ENCODE measurements at places on chromosomes 11 and 22. TPM values are rescaled to one million over a fixed set of nuclear protein-coding genes. Genes with fewer than 3 reads are reported as not detected.

ADM gene
- 33.0 TPM for total RNA-seq

RPL3 gene
- 1,829 TPM for total RNA-seq

MAFF gene
- 41.7 TPM for total RNA-seq

DEPDC7 gene
- total RNA-seq, result 7.5 TPM

C11orf65 gene
- total RNA-seq, result 0.50 TPM

SYT8 gene
- 3.5 TPM for total RNA-seq

DNA sequence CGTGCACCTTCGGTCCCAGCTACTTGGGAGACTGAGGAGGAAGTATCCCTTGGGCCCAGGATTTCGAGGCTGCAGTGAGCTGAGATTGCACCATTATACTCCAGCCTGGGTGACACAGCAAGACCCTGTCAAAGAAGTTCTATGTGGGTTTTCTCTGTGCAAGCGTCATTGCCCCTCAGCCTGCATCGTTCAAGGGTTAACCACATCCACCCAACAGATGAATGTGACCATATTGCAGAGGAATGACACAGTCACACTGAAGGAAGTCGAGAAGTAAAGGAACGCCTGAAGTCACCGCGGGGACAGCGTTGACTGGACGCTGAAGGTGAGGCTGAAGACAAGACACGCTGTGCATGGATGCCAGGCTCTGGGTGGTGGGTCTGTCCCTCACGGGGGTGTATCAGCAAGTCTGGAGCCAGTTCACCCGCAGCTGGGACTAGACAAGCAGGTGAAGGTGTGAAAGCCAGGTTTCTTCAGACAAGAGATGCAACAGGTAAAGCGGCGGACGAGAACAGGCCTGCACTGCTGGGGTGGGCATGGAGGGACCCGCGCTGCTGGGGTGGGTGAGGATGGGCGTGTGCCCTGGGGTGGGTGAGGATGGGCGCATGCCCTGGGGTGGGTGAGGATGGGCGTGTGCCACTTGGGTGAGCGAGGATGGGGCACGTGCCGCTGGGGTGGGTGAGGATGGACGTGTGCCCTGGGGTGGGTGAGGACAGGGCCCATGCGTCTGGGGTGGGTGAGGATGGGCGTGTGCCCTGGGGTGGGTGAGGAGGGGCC lies 36.5 kb upstream of the TOLLIP start:
- H3K4me3 ChIP-seq, result no peak overlapping the region
- H3K36me3 ChIP-seq, result no peaks in the 10 kb centered on the region
- no peaks in the 10 kb centered on the region for H3K4me1 ChIP-seq
- DNase-seq, result peak; percentile 7
- H3K27me3 ChIP-seq, result peaks cover 3% of the 10 kb centered on the region

DNA sequence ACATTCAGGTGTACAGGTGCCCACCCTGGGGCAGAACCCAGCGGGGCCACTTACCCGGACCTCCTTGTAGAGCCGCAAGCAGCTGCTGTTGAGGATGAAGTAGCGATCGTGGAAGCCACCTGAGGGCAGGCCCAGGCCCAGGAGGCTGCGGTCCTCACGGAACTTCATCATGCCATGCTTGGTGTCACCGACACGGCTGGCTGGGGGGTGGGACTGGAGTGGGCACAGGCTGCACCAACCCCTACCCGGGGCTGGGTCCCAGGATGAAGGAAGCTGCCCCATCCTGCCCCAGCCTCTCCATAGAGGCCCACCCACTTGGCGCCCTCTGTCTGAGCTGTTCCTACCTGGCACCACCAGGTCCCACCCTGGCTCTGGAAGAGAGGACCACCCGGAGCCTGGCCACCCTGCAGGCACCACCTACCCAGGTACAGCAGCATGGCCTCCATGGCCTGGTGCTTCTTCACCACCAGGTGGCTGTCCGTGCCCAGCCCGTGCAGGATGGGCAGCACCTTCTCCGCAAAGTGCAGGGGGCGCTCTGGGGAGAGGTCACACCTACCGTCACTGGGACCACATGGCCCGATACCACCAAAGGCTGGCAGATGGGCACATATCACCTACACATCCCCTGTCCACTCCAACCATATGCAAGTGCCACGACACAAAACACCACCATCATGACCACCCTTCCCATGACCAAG lies 19.2 kb upstream of the PDE2A start:
- H3K4me3 ChIP-seq, result no peak overlapping the region
- DNase-seq, result no peak
- H3K27me3 ChIP-seq, result no peaks in the 10 kb centered on the region
- no peak overlapping the region for H3K27ac ChIP-seq

GRCh38 chr11:12007769-12008737 lies at the start of gene DKK3:
Gene DKK3 (minus strand): TSS chr11:12008626. CDS start chr11:12008582, 44 bp downstream.
- no peaks in the 10 kb centered on the region for H3K36me3 ChIP-seq
- H3K4me1 ChIP-seq, result no peaks in the 10 kb centered on the region
- H3K27me3 ChIP-seq, result peaks cover 32% of the 10 kb centered on the region
- H3K4me3 ChIP-seq, result peak within 1 kb of the TSS; percentile 39
- no peak for DNase-seq

GRCh38 chr11:128905345-128906184 lies 14.4 kb downstream of the KCNJ5 start:
- no peaks in the 10 kb centered on the region for H3K36me3 ChIP-seq
- H3K27me3 ChIP-seq, result no peaks in the 10 kb centered on the region
- peak; percentile 68 for DNase-seq
- peak overlapping the region; percentile 44 for H3K27ac ChIP-seq

DNA sequence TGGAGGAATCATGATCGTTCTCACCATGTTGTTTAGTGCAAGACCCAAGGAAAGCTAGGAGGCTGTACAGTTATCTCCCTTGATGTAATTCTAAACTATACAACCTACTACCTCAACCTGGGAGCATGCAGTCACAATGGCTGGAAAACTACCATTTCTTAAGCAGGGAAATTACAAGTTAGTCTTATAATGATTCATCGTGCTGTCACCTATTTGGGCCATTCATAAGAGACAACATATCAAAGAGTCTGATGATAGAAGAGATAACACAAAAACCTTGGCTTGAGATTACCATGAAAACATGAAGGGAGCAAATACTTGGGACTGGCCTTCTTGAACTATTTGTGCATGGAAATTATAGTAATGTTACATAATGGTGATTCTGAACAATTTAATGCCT lies 30.5 kb upstream of the BLID start:
- no peaks in the 10 kb centered on the region for H3K27me3 ChIP-seq
- no peak overlapping the region for H3K27ac ChIP-seq
- no peaks in the 10 kb centered on the region for H3K36me3 ChIP-seq

DNA sequence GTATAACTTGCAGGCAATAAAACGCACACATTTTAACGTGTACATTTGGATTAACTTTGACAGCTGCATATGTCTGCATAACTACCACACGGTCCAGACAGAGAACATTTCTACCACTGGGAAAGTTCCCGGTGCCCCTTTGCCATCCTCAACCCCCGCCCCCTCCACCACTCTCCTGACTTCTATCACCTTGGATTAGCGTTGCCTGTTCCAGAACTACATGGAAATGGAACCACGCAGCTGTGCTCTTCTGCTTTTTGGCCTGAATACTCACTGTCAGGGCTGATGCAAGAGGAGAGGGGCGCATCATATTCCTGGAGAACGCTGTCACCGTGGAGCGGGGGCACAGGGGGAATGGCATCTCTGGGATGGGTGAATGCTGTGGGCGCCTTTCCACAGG lies 62.1 kb downstream of the LRP5 start:
- H3K27ac ChIP-seq, result peak overlapping the region; percentile 69

DNA sequence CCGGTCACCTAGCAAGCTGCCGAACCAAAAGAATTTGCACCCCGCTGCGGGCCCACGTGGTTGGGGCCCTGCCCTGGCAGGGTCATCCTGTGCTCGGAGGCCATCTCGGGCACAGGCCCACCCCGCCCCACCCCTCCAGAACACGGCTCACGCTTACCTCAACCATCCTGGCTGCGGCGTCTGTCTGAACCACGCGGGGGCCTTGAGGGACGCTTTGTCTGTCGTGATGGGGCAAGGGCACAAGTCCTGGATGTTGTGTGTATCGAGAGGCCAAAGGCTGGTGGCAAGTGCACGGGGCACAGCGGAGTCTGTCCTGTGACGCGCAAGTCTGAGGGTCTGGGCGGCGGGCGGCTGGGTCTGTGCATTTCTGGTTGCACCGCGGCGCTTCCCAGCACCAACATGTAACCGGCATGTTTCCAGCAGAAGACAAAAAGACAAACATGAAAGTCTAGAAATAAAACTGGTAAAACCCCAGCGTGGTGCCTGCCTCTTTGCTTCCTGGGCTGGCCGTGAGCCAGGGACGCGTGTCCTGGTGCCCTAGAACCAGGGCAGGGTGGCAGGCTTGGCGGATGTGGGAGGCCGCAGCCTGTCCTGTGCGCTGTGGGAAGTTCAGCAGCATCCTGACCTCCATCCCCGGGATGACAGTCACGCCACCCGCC lies 13.2 kb downstream of the CCND1 start:
- no peak for DNase-seq
- no peaks in the 10 kb centered on the region for H3K4me1 ChIP-seq
- no peak overlapping the region for H3K27ac ChIP-seq
- H3K36me3 ChIP-seq, result no peaks in the 10 kb centered on the region

DNA sequence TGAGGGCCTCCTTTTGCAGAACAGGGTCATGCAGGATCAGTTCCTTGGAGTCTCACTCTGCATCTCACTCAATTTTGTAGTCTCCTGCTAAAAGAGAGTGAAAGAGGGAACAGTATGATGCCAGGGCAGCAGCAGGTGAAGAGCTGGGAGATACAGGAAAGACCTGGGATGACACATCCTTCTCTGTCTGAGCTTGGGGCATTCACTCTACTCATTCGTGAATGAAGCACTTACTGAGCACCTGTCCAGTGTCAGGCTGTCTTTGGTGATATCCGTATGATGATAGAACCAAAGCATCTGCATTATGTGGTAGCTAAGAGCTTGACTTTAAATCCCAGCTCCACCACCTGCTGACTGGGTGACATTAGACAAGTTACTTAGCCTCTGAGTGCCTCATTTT lies 14.4 kb downstream of the SREBF2 start:
- H3K27ac ChIP-seq, result peak overlapping the region; percentile 9
- H3K4me3 ChIP-seq, result no peak overlapping the region
- H3K27me3 ChIP-seq, result no peaks in the 10 kb centered on the region
- DNase-seq, result no peak

GRCh38 chr11:109865548-109866186 lies 227.5 kb upstream of the ZC3H12C start:
- no peaks in the 10 kb centered on the region for H3K36me3 ChIP-seq
- H3K27ac ChIP-seq, result no peak overlapping the region
- no peaks in the 10 kb centered on the region for H3K27me3 ChIP-seq
- H3K4me1 ChIP-seq, result no peaks in the 10 kb centered on the region
- peak; percentile 21 for DNase-seq

DNA sequence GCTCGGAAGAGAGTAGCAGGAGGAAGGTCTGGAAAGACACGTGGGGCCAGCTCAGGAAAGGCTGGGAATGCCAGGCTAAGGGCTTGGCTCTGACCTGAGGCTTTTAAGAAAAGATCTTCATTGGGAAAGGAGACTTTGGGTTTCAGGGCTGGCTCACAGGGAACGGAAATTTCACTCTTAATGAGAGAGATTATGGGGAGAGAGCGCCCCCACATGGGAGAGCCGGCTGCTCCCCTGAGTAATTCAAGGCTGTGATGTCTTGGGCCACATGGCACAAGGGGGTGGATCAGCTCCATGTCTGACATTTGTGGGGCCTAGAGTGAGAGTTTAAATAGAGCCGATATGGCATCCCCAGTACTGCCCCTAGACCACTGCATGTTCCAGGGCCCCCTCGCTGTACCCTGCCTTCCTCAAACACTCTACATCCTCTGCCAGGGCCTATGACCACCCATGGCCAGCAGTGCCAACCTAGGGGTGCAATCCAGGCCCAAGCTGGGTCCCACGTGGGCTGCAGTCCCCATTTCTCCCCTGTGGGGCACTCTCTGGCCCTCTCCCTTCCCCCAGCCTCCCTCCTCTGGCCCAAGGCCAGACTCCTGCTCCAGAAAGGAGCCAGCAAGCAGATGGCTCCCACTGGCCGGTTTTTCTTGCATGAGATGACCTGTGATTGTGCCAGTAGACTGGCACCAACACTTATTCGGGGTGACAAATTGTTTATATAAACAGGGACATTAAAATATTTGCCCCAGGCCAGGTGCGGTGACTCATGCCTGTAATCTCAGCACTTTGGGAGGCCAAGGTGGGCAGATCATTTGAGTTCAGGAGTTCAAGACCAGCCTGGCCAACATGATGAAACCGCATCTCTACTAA lies 75.2 kb downstream of the ISX start:
- no peak overlapping the region for H3K4me3 ChIP-seq
- H3K36me3 ChIP-seq, result no peaks in the 10 kb centered on the region
- no peak overlapping the region for H3K27ac ChIP-seq
- H3K27me3 ChIP-seq, result no peaks in the 10 kb centered on the region

GRCh38 chr11:120011836-120012235 lies 126.1 kb downstream of the TRIM29 start:
- H3K27me3 ChIP-seq, result no peaks in the 10 kb centered on the region
- DNase-seq, result no peak
- H3K27ac ChIP-seq, result no peak overlapping the region
- no peaks in the 10 kb centered on the region for H3K4me1 ChIP-seq
- H3K36me3 ChIP-seq, result no peaks in the 10 kb centered on the region

DNA sequence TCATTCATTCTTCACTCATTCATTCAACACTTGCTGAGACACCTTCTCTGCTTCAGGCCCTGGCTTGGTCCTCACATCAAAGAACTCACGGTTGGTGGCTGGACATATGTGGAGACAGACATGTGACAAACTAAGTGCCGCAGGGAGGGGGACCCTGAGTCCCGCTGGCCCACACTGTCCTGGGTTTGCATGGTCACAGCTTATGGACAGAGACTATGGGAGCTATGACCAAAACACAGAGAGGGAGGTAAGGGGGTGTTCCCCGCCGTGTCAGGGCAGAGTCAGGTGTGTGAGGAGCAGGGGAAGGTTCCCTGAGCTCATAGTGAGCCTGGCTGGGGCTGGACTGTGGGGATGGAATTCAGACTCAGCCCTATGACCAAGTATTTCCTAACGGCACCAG lies 123.1 kb downstream of the MPPED1 start:
- no peak overlapping the region for H3K4me3 ChIP-seq
- no peak for DNase-seq
- H3K27me3 ChIP-seq, result no peaks in the 10 kb centered on the region
- H3K27ac ChIP-seq, result no peak overlapping the region
